ENCODE measurements at places on chromosomes 4 and X.

- DNase-seq = no peak
Measured at GRCh38 chr4:1658146-1658545, 26.0 kb downstream of the FAM53A start.

DNA sequence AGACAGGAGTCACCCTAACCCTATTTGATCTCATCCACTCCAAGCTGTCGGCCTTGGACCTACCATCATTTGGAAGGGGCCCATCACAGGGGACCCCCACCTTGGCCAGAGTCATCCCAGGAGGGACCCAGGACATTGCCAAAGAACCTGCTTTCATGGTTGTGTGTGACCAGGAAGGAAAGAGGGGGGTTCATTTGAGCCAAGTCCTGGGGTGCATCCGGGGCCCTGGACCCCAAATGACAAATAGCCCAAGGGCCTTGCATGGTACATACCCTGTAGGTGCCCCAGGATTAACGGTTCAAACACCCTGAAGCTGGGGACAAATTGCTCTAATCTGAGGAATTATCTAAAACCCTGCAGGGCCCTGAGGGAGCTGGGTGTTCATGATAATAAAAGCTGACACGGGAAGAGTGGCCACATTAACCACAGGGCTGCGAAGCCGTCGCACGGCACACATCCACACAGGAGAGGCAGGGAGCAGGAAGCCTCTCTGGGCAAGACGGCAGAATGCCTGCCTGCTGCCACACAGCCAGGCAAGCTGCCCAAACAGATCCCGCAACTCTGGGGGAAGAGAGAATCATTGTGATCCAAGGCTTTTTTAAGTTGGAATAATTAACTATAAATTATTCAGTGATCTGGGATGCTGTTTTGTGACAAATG is 28.2 kb upstream of the PPP2R2C start:
- no peak for DNase-seq

- DNase-seq = peak; percentile 40
Measured at GRCh38 chr4:89837385-89837992, 528 bp upstream of the SNCA start.

GRCh38 chr4:2648159-2648814 is 107.8 kb downstream of the TNIP2 start:
- no peak for DNase-seq

DNA sequence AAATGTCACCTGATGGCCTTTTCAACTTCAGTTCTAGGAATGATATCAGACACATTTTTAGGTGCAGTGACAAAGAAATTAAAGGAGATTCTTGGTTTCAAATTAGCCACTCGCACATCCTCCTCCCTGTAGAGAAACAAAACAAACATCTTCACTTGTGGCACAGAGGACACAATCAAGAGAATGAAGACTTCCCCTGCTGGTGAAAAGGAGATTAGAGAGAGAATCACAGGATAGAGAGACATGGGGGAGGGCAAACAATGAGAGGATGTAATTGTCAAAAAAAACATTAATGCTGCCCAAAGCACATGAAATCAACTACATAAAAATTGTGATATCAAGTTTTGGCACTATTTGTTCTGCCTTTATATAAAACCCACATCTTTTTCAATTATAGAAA is 34.5 kb downstream of the ACE2 start:
- no peak for DNase-seq

GRCh38 chrX:73481521-73481920 is 34.7 kb downstream of the CDX4 start:
- DNase-seq = no peak

DNA sequence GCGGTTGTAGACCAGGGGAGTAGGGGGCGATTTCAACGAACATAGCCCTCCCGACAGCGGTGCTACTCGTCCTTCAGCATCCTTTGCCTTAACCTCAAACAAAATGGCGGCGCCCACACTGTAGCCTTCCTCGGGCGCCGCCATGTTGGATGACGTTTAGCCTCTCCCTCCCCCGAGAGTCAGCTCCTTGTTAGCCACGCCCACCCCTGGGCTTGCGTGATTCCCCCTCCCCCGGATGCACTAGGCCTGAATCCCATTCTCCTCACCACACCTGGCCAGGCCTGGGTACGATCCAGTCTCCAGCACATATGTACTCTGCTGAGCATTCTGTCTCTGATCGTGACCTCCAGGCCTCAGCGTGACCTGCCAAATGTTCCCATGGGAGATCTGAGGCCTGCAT is 49.0 kb upstream of the ZNF157 start:
- DNase-seq = peak; percentile 36

- no peak for DNase-seq
Measured at GRCh38 chr4:155908187-155909139, 5.0 kb downstream of the TDO2 start.

DNA sequence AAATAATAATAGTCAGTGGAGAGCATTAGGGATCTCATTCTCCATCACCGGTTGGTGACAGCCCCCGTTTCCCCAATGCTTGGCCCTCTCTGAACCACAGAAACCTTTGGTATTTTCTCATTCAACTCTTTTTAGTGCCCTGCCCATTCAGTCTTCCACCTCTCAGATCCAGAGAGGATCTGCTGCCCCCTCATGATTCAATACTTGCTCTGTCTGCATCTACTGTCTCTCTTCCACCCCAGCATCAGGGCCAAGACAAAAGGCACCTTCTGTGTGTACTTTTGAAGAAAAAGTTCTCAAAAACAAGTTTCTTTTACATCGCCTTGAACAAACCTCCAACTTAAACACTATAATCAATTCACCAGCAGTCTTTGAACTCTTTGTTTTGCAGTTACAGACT is 19.3 kb downstream of the CLTRN start:
- DNase-seq = no peak

GRCh38 chr4:128355305-128355704 is 67.7 kb upstream of the PGRMC2 start:
- DNase-seq = no peak

DNA sequence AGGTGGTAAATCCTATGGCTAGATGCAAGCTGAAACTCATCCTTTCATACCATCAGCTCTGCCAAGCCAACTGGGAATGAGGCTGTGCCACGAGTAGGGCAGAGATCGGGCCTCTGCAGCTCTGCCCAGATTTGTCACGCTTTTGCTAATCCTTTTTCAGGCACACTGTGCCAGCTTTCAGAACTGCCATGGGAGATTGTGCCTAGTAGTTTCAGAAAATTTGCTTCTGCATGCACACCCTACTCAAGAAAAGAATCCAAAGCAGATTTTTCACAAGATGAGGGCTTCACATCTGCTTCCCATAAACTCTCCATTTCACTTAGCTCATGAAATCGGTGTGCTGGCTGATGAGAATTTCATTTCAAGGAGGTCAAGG is 3.3 kb upstream of the ADH7 start:
- no peak for DNase-seq

DNA sequence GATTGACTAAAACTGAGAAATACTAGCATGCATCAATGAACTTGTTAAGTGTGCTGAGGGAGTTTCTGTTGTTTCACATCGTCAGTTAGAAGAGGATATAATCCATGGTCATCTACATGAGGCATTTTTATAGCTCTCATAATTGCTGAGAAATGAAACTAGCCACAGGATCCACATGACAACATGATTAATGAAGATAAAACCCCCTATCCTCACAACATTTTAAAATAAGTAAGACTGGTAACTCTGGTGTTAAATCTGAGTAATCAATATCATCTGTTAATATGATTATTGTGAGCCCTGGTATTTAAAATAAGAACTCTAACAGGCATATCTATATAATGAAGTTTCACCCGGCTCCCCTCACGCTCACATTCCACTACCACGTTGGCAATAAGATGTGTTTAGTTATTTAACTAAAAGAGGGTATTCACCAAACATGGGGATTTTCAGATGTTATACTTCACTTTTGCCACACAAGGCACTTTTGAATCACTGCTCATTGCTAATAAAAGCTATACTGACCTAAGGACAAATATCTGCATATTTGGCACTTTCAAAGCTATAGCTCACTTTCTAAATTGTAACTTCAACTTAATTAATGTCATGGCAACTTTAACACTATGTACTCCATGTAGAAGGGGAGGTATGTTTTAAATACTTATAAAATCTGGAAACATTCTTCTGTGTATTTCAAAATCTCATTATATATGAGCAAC is 6.7 kb downstream of the UNC5C start:
- DNase-seq = no peak

- no peak for DNase-seq
Measured at GRCh38 chr4:105631818-105632400, 76.6 kb downstream of the INTS12 start.

DNA sequence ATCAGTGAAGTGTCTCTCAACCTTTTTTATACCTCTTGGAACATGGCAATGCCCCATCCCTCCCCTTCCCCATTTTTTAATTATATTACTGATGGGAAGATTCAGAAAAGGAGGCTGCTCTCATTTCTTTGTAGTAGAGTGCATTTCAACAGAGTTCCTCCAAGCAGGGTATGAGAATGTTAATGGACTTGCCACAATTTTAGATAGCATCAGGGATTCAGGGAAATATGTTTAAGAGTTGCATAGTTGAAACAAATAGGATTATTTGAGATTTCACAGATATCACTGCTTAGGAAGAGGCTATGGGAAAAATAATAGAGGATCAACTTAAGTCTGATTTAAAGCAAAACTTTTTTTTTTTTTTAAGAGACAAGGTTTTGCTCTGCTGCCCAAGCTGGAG is 46.2 kb downstream of the DIPK2B start:
- no peak for DNase-seq

DNA sequence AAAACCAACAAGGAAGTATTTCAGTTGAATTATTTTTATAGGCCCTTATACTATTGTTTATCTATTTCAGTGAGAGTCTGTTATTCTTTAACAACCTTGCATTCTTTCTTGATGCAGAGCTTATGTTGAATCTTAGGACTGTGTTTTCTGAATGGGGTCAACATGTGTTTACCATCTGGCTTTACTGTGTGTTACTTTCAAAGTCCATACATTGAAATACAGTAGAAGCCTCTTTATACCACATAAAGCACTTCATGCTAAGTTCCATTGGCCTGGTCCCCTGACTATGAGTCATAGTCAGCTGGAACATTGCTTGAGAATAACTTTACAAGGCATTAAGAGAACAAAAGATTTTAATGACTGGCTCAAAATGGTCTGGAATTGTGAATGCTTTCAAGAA is 152.6 kb downstream of the GASK1B start:
- DNase-seq = no peak

DNA sequence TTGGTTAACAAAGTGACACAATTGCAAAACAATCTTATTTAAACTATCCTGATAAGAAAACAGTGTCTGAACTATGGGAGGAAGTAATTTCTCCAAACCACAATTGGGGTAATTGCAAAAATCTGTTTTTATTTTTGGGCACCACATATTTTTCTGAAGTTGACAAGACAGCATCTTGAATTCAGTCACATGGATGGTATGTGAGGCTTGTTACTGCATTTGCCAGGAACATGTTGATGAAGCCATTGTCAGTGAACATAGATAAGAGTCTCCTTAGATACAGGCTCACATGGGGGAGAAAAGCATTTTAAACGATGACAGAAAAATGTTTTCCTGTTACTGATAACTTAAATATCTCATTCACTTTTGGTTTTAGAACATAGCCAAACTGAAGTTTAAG is 5.5 kb upstream of the USP53 start:
- DNase-seq = no peak

DNA sequence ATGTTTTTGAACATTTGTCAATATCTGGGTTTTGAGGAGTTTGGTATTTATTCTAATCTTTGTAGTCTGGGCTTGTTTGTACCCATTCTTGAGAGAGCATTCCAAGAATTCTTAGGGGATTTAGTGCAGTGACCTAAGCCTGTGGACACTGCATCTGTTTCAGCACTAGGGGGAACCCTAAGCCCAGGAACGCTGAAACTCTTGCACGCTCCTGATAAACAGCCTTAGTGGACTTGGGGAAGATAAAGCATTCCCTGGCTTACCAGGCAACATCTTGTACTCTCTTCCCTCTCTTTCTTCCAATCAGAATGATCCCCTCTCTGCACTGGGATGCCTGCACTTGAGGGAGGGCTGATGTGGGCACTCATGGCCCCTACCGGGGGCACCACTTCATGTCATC is 654.9 kb upstream of the HTR2C start:
- DNase-seq = no peak

GRCh38 chrX:95332530-95332929 is 1352.1 kb upstream of the DIAPH2 start:
- DNase-seq = no peak
